ENCODE measurements at places on chromosomes 16 and 17.

GRCh38 chr16:66469291-66469946 lies 42.3 kb downstream of the BEAN1 start:
- no peak for DNase-seq

- DNase-seq, result no peak
Observed at GRCh38 chr17:2770129-2770528, 20.7 kb upstream of the CCDC92B start.

DNA sequence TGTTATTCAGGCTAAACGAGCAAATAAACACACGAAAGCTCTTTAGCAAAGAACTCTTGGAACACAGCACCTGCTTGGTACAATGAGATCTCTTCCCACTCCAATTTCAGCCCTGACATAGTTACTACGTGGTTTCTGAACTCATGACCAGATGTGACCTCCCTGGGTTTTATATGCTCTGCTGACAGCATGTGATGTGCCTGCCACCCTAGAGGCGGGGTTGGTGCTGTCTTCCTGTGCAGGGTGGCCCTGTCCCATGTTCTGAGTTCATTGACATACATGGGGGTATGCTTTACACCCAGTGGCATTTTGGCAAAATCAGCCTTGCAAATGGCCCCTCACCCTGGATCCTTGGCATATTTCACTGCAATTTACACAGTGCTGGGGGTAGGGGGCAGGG lies 475.3 kb upstream of the ZFHX3 start:
- DNase-seq, result no peak

- no peak for DNase-seq
Observed at GRCh38 chr17:41544491-41544892, 16.4 kb upstream of the KRT19 start.

DNA sequence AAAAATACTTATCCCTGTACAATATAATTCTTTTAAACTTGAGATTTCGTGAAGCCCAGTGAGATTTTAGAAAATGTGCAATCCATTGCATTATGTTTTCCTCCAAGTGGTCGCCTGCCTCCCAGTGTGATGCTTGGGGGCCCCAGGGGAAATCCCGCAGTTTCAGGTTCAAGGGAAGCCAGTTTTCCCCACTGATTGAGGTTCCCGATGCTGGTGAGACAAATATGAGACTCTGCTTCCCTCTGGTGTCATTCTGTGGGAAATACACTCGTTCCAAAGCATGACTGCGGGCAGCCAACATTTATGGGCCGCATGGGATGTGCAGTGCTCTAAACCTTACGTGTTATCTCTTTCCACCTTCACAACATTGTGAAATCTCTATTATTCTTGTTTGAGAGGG lies 200.8 kb downstream of the PRKCB start:
- no peak for DNase-seq

DNA sequence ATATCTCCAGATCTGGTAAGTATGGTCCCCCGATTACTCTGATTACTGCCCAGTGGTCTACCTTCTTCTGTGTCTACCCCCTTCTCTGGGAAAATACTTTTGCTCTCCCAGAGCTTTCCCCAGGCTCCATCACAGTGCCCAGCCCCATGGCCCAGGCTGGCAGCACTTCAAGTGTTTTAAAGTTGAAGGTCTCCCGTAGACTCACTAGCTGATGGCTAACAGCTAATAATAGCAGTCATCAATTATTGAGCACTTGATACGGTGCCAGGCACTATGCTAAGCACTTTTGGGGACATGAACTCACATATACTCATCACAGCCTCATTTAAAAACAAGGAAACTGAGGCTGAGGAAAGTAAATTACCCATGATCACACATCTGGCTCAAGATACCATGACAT lies 33.4 kb downstream of the DCUN1D3 start:
- DNase-seq, result no peak

DNA sequence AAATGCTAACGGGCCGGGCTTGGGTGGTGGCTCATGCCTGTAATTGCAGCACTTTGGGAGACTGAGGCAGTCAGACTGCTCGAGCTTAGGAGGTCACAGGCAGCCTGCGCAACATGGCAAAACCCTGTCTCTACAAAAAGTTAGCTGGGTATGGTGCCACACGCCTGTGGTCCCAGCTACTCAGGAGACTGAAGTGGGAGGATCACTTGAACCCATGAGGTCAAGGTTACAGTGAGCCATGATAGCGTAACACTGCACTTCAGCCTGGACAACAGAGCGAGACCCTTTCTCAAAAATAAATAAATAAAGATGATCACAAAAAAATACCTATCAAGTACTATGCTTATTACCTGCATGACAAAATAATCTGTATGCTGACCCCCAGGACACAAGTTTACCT lies 46.3 kb upstream of the INTS2 start:
- no peak for DNase-seq

GRCh38 chr17:40484285-40484972 lies 17.0 kb downstream of the TNS4 start:
- DNase-seq, result no peak

DNA sequence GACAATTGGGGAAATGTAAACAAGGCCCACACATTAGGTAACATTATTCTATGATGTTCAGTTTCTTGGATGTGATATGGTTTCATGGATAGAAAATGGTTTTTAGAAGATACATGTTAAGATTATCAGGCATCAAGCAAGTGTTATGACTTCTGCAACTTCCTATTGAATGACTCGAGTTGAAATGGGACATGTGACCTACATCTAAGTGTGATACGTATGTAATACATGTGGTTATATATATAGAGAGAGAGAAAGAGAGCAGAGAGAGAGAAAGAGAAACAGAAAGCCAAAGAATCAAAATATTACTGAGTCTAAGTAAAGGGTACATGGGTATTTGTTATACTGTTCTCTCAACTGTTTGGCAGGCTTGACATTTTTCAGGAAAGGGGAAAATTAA lies 1.7 kb downstream of the TMEM170A start:
- DNase-seq, result no peak

GRCh38 chr17:29715680-29716079 lies 93.0 kb upstream of the CORO6 start:
- no peak for DNase-seq

- no peak for DNase-seq
Observed at GRCh38 chr17:7046127-7046724, 2.3 kb upstream of the SLC16A11 start.

- no peak for DNase-seq
Observed at GRCh38 chr17:72635034-72635635, 457.4 kb downstream of the SLC39A11 start.

DNA sequence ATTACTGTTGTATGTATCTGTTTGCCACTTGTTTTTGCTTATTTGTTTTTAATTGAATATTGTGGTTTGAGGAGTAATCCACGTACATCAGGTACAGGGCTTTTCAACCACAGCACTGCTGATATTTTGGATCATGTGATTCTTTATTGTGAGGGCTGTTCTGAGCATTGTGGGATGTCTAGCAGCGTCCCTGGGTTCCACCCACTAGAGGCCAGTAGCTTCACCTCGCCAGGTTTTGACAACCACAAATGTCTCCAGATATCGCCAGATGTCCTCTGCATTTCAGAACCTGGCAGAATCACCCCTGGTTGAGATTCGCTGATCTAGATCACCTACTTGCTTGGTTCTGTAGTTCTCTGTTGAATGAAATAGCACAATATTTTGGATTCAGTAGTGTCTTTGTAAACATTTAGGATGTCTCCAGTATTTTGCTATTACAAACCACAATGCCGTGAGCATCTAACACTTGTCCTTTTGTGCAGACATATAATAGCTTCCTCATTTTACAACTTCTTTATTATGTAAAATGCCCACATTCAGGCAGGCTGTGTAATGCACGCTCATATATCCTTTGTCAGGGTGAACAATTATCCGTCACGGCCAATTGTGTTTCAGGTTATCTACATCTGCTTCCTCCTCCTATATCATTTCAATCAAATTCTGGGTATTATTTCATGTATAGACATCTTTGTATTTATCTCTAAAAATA lies 380.3 kb downstream of the SNX29 start:
- no peak for DNase-seq

GRCh38 chr16:54422569-54422978 lies 136.0 kb upstream of the IRX3 start:
- DNase-seq, result no peak

GRCh38 chr17:45234641-45235415 lies 13.1 kb downstream of the FMNL1 start:
- DNase-seq, result peak; percentile 43

GRCh38 chr16:1689853-1690252 lies 11.8 kb downstream of the JPT2 start:
- DNase-seq, result no peak

GRCh38 chr17:76560877-76561221 lies 21.0 kb downstream of the PRCD start:
- no peak for DNase-seq

- DNase-seq, result no peak
Observed at GRCh38 chr17:67253384-67253783, 8.4 kb upstream of the HELZ start.

- DNase-seq, result no peak
Observed at GRCh38 chr17:7122381-7122780, 7.8 kb upstream of the ASGR2 start.

DNA sequence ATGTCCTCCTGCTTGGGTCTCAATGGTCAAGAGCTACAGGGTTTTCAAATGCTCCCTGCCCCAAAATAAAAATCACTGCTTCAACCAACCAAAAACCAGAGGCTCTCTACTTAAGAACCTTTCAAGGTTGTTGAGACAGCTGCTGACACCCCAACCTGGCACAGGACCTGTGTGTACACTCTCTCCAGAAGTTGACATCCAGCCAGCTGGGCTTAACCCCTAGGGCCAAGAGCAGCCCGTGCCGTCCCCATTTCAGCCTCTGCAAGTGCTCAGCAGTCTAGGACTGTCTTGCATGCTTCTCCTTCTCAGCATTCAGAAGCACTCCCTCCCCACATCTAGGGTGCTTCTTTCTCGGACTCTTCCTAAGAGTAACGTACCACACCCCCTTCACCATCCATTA lies 59.0 kb upstream of the TRAP1 start:
- no peak for DNase-seq

GRCh38 chr17:50277357-50277754 lies 3.1 kb downstream of the TMEM92 start:
- DNase-seq, result no peak

DNA sequence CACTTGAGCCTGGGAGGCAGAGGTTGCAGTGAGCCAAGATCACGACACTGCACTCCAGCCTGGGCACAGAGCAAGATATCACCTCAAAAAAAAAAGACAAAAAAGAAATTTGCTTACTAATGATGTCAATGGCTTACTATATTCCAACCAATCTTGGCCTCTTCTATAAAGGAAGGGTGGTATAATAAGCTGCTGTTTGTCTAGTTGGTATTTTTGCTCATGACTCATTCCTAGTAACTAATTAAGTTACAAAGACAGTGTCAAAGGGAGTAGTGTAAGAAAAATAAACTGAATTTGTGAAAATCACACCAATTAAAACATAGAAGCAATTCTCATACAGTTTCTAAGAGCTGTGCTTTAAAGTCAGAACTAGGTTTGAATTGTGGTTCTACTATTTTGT lies 82.5 kb downstream of the NLK start:
- DNase-seq, result no peak

- peak; percentile 16 for DNase-seq
Observed at GRCh38 chr17:4710693-4711634, 532 bp downstream of the ARRB2 start.

- no peak for DNase-seq
Observed at GRCh38 chr17:17713839-17714238, 32.6 kb downstream of the RAI1 start.

GRCh38 chr16:11524098-11524760 lies 62.5 kb downstream of the LITAF start:
- no peak for DNase-seq

DNA sequence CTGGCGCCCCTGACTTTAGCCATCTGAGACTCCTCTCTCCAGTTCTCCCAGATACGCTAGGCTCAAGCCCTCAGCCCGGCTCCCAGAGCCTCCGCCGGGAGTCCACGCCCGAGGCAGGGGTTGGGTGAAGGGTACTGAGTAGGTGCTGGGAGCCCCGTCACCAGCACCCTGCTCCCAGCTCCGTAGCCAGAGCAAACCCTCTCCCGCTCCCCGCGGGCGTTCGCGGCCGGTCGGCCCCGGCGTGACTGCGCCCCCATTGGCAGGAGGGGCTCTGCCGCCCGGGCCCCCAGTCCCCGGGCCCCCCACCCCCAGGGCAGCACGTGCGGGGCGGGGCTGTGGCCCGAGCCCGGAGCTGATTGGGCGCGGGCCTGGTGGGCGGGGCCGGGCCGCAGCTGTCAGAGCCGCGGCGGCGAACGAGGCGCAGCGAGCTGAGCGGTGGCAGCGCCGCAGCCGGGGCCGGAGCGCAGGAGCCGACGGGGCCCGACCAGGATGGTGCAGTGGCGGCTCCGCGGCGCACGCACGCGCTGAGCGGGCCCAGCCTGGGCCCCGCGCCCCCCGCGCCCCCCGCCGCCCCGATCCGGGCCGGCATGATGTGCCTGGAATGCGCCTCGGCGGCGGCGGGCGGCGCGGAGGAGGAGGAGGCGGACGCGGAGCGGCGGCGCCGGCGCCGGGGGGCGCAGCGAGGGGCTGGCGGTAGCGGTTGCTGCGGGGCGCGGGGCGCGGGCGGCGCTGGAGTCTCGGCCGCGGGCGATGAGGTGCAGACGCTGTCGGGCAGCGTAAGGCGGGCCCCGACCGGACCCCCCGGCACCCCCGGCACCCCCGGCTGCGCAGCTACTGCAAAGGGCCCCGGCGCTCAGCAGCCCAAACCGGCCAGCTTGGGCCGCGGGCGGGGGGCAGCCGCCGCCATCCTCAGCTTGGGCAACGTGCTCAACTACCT lies at the start of gene SPNS2:
TSS of gene SPNS2 (plus strand) at position 421 of the 937 bp plus-strand sequence. CDS start at position 588, 167 bp downstream.
- DNase-seq, result peak; percentile 49

GRCh38 chr17:66690166-66690565 lies 144.8 kb upstream of the CACNG5 start:
- DNase-seq, result no peak

GRCh38 chr16:14121872-14122271 lies 50.8 kb downstream of the MRTFB start:
- no peak for DNase-seq

DNA sequence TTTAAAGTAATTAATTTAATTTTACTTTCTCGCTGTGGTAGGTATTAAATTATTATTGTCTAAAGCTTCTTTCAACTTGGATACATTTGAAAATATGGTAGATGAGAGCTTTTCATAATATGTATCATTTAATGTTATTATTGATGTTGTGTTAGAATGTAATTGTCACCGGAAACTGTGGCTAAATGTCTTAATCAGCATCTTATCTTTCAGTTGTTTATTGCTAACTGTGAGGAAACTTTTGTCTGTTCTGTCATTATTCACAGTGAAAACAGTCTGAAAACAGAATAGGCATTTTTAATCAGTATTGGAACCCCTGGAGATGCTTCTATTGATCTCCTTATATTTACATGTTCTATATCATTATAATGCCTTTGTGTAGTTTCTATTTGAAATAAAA lies 120.7 kb downstream of the STXBP4 start:
- DNase-seq, result no peak

DNA sequence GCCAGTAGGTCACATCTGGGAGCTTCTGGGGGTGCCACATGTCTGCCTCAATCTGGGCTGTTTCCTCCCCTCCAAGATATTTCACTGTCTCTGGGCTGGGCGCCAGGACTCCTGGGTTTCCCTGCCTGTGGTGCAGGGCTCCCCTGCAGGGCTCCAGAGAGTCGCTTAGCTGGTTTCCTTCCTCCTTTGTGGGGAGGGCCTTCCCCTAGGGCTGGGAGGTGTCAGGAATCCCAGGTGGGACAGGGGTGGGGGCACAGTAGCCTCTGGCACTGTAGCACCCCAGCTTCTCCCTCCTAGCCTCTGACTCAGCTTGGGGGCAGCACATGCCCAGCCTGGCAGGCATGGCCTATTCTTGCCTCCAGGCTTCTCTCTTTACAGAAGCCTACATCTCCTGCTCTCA lies 2.6 kb downstream of the RARA start:
- DNase-seq, result no peak

GRCh38 chr17:1607971-1608320 lies 20.7 kb downstream of the SLC43A2 start:
- DNase-seq, result no peak

All from activated CD4-positive, alpha-beta T cell treated with anti-CD3 and anti-CD28 coated beads for 1 hour (primary cell).